Activated CD4-positive, alpha-beta T cell treated with anti-CD3 and anti-CD28 coated beads, Interleukin-2, amount 10 ng/mL, durations not matched to agents 24 days and 14 days (primary cell): ENCODE measurements at places on chromosomes 13 and 19. TPM values are rescaled to one million over a fixed set of nuclear protein-coding genes. Genes with fewer than 3 reads are reported as not detected.
A peak's percentile ranks its signal among the peaks of the same experiment; 100 is the strongest.

GRCh38 chr13:34086281-34086680 lies 268.3 kb downstream of the RFC3 start:
- H3K27ac ChIP-seq, result no peak overlapping the region
- DNase-seq, result no peak
- no peaks in the 10 kb centered on the region for H3K4me1 ChIP-seq
- no peaks in the 10 kb centered on the region for H3K36me3 ChIP-seq
- no peaks in the 10 kb centered on the region for H3K27me3 ChIP-seq

DNA sequence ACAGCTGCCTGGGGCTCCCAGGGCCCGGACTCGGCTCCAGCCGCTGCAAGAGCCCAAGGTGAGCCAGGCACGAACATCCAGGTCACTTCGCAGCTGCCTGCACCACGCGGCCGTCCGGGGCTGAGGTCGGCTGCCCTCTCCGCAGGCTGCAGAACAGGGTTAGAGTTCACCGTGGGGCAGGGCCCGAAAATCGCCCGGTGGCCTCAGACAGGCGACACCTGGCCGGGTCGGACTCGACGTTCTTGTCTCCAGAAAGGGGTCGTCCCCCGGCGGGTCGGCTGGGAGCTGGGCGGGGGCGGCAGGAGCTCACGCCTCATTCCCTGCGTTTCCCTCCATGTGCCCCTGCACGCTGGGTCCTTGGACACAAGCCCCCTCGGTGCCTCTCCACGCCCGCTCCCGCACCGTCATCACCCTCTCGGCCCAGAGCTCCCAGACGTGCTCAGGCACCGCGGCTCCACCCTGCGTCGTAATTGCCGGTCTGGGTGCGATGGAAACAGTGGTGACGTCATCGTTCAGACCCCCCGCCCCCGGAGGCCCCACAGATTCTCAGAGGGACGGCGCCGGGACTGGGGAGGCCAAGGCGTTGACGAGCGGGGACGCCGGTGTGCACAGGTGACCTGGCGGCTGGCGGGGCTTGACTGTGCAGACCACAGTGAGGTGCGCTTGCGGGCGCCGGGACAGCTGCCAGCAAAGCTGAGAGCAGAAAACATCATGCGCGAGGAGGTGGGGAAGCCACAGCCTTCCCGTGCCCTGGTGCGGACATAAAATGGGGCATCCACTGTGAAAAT lies 4.0 kb upstream of the GRIN3B start:
- peaks cover 31% of the 10 kb centered on the region for H3K27me3 ChIP-seq
- peak overlapping the region; percentile 69 for H3K4me3 ChIP-seq
- peaks cover 8% of the 10 kb centered on the region for H3K4me1 ChIP-seq
- peak; percentile 91 for DNase-seq
- H3K36me3 ChIP-seq, result peaks cover 12% of the 10 kb centered on the region

DNA sequence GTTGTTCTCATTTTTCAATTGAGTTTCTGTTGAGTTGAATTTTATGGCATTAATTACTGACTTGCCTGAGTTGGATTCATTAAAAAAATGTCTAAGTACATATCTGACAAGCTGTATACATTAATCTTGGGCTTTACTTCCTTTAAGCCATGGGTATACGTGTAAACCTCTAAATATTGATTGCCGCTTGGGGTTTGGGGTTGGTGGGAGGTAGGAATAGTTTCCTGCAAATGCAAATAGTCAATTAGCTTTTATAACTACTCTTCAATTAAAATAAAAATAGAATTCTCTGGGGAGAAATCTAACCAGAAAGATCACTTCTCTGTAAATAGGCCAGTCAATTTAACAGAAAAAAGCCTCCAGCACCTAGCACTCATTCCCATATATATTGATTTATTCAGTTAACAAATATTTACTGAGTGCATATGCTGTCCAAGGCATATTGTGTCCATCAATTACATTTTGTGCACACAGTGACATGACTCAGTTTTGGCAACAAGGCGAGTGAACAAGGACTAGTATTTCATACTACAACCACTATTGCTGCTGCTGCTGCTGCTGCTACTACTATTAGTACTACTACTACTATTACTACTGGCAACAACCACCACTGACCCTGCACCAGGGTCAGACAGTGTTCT lies 306.8 kb downstream of the RFC3 start:
- no peak overlapping the region for H3K4me3 ChIP-seq
- H3K4me1 ChIP-seq, result no peaks in the 10 kb centered on the region
- no peak for DNase-seq
- H3K27me3 ChIP-seq, result no peaks in the 10 kb centered on the region
- no peaks in the 10 kb centered on the region for H3K36me3 ChIP-seq

ZNF555 gene
- 0.90 and 0.98 TPM in 2 replicates for total RNA-seq

GRCh38 chr13:39095500-39095899 lies 57.2 kb downstream of the NHLRC3 start:
- no peaks in the 10 kb centered on the region for H3K27me3 ChIP-seq
- peak overlapping the region; percentile 46 for H3K4me3 ChIP-seq
- H3K27ac ChIP-seq, result peak overlapping the region; percentile 96
- H3K4me1 ChIP-seq, result peaks cover 32% of the 10 kb centered on the region

DNA sequence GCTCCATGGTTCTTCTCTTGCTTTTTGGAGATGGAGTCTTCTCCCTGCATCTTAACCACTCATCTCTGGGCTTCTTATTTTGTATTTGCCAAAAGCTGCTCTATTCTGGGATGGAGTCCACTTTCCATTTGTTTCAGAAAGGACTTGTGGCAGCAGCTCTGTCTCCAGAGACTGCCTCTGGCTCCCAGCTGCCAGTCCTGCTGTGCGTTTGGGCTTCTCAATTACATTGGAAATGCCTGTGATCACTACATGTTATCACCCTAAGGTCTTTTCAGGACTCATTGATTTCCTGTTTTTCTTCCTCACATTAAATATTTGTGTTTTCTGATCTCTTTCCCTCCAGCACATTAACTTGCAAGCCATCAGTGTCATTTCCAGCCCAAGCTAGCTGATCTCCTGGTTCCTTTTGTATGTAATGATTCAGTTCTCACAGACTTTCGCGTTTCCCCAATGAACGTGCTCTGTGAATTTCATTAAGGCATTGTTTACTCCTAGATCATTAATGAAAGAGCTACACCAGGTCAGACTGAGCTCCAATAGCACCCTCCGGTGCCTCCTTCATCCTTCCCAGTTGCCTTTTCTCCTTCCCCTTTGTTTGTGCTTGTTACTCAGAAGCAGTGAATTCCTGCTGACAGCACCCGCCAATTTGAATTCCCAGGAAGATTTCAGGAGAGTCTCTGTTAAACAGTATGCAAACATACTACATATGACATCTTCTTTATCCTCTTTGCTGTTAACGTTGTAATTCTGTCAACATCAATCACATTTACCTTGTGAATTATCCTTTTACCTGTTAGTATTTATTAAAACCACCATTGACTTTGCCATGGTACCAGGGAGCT lies 3.0 kb downstream of the CBY2 start:
- no peak for DNase-seq
- peaks cover 7% of the 10 kb centered on the region for H3K4me1 ChIP-seq
- no peak overlapping the region for H3K27ac ChIP-seq
- no peaks in the 10 kb centered on the region for H3K36me3 ChIP-seq

GRCh38 chr13:48175185-48175584 lies 57.8 kb upstream of the ITM2B start:
- no peak for DNase-seq
- no peaks in the 10 kb centered on the region for H3K36me3 ChIP-seq
- H3K27me3 ChIP-seq, result peaks cover 11% of the 10 kb centered on the region
